ENCODE measurements at places on chromosomes 11 and 22.

- no peak for DNase-seq
Measured at GRCh38 chr11:29318134-29318845, 698.5 kb downstream of the KCNA4 start.

GRCh38 chr22:45237065-45237990, 3.4 kb downstream of the KIAA0930 start:
- DNase-seq, result no peak

DNA sequence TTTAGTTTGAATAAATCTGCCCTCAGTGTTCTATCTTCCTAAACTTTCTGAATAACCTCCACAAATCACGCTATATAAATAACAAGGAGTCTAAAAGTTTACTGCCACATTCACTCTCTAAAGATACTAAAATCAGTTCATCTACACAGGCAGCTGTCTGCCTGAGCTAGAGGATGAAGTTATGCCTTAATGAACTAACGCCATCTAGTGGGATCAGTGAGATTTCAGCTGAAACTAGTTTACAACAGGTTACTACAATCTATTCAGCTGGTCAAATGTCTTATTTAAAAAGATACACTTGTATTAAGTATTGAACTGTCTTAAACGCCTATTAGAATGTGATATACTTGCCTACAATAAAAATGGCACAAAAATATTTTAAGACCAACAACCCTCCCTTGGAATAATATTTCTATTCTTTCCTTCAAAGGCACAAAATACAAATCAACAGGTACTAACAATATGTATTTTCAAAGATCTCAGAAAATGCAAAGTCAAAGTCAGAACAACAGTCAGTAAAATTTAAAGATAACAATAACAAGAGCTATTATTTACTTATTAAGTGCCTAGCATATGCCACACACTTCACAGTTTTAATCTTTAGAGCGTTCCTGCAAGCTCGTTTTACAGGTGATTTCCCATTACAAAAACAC, 84.1 kb downstream of the LARGE2 start:
- peak; percentile 60 for DNase-seq

DNA sequence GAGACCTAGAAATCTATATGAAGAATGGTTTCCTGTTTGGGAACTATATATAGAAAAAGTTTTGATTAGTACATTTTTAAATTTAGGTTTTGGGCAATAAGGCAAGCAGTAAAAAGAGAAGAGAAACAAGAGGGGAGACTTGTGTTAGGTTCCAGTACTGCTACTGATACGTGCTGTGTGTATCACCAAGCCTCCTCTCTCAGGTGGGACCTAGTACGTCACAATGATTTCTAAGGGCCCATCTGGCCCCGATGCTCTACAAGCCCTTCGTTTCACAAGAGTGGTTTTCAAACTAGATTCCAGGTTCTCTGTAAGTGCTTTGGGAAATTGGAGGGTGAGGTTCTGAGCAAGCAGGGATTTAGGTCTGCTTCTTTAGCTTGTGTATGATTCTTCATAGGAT, 39.2 kb downstream of the USP35 start:
- no peak for DNase-seq

DNA sequence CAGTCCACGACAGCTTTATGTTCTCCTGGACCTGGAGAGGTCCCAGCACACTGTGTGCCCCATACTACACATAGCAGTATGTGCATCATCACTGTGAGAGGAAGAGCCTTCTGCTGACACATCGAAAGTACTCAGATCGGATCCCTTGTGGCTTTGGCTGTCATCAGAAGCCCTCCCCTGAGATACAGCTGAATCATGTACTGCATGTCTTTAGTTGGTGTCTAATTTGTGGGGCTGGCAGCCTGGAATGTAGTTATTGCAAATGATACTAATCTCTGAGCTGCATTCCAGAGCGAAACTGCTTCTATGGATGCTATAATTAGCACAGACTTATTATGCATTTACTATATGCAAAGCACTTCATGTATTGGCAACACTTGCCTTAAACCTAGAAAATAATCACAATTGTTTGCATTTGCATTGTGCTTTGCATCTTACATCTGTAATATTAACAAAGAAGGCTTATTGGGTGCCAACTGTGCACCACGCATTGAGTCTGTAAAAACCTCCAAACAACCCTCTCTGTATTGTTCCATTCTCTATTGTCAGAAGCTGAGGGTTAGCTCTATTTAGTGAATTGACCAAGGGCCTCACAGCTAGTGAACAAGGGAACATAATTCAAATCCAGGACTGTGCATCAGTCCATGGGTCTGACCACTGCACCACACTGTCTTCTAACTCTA, 89.2 kb upstream of the CRTAM start:
- peak; percentile 30 for DNase-seq

- DNase-seq, result no peak
Measured at GRCh38 chr22:24162436-24162835, 18.9 kb upstream of the SUSD2 start.

All from head of caudate nucleus (tissue), 42 donors.